ENCODE measurements at places on chromosomes 5 and 9.

GRCh38 chr5:80987078-80987766 is 27.1 kb downstream of the RASGRF2 start:
- no peak for DNase-seq

GRCh38 chr9:131237291-131237690 is 39.0 kb downstream of the FAM78A start:
- DNase-seq, result no peak

GRCh38 chr9:137452006-137452760 is 7.0 kb downstream of the NSMF start:
- DNase-seq, result no peak

DNA sequence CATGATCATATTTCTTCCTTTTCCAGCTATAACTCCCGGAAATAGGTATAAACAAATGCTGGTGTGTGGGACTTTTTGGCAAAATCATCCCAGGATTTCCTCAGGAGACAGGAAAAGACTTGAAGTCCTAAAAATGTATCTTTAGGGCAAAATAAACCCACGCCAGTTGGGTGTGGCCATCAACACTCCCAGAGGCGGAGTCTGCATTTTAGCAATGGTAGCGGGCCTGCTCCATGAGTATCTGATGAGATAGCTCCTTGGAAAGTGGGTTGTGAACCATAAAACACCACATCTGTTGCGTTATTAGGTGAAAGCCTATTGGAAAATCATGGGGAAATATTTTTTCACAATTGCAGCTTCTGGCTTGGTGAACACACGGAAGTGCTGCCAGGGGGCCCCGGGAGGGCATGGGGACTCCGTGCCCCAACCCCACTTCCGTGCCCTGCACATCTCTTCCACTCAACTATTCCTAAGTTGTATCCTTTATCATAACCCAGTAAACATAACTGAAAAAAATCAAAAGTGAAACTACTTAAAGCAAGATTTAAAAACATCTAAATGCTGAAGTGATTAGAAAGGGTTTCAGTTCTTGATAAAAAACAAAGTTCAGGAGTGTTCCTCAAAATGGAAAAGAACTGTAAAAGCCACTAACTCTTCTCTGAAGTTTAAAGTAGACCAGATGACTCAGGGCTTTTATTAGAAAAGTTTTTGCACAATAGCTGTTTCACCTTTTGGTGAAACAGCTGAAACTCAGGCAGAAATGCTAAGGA is 111.2 kb downstream of the LRRC70 start:
- no peak for DNase-seq

Data from stimulated activated CD4-positive, alpha-beta T cell treated with anti-CD3 and anti-CD28 coated beads, Interleukin-1b, Interleukin-23, amount 100 ng/mL, for 1 hour (primary cell).